ENCODE measurements at places on chromosomes 3 and 15.

GRCh38 chr3:112689989-112690388 is 49.0 kb upstream of the CCDC80 start:
- no peak for DNase-seq

GRCh38 chr15:95162967-95163531 is 931.7 kb downstream of the MCTP2 start:
- no peak for DNase-seq

DNA sequence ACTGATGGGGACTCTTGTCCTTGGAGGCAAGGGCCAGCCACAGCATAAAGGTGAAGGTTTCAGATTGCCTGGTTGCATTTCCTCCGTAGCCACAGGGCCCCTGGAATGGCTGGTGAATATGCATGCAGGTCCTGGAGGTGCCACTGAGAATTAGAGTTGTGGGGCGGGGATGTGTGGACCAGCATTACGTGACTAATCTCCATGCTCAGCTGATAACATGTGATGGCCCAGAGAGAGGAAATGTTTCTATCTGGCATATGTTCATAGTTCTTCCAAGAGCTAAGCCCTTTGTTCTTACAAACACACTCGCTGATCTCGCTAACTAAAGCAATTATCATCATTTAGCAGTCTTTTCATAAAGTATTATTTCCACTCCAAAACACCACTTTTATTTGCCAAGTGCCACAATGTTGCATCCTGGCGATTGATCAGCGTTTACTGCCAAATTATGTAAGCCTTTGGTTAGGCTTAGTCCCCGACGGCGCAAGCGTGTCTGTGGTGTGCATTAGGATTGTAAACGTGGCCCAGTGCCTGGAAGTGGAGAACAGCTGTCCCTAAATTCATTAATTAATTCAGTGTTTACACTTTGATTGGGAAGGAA is 55.9 kb downstream of the CGNL1 start:
- DNase-seq: peak; percentile 93

GRCh38 chr15:56757875-56758274 is 24.6 kb upstream of the ZNF280D start:
- DNase-seq: no peak

GRCh38 chr3:21803604-21804003 is 52.6 kb upstream of the ZNF385D start:
- DNase-seq: no peak

DNA sequence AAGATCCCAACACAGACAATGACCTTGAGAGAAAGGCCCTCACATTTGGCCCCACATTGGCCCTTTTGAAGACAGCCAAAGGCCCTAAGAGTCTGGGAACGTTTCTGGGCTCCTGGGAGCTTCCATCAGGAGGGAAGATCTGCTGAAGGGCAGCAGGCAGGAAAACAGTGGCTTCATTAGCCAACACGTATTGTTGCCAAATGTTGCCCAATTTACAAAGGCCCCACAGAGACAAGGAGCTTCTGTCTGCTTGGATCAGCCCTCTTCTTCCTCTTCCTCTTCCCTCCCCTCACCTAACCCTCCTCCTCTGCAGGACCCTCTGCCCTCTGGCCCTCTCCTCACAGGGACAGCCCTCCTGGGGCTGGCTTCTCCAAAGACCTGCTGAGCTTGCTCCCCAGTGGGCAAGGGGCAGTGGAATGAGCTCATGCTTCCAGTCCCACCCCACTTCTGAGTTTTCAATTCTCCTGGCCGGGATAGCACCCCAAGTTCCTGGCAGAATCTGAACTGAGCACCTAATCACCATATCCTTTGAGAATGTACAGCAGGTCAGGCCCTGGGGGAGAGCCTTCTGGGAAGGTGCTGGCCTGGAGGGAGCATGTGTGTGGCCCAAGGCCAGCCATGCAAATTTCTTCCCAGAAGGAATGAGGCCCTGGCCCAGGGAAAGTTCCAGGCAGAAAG is 5.1 kb upstream of the LTF start:
- no peak for DNase-seq

DNA sequence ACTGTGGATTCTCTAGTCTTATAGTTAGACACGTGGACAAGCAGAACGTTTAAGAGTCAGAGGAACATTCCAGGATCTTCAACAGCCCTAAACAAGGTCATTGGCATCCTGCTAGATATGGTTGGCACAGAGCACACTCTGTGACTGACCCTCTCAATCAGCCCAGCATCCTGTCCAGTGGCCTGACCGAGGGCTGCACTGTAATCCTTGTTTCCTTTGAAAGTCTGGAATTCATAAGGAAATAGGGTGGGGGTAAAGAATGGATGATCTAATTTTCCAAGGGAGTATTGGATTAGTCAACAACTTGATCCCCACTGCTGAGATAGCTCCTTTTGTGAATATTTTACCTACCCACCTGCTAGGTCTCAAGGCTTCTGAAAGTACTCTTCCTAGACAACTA is 94.5 kb upstream of the DLG1 start:
- DNase-seq: no peak

DNA sequence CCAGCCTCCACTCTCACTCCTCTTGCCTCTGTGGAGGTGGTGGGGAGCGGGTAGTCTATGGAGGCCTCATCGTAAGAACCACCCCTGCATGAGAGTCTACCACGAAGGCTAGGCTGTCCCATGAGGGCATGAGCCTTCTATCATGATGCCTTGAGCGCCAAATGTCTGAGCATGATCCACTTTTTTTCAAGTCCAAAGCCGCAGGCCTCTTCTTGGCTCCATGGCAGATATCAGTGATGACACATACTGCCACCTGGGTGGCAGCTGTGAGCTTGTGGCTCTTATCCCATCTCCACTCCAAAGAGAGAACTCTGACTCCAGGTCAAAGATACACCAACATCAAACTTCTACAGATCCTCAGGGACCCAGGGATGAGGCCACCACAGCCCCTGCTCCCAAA is 13.5 kb downstream of the POC1A start:
- DNase-seq: no peak

GRCh38 chr3:71512000-71512399 is 71.5 kb downstream of the FOXP1 start:
- peak; percentile 8 for DNase-seq

GRCh38 chr3:58216496-58217195 is 5.9 kb upstream of the DNASE1L3 start:
- no peak for DNase-seq

- no peak for DNase-seq
Observed at GRCh38 chr3:7447197-7447769, 586.4 kb downstream of the GRM7 start.

- peak; percentile 6 for DNase-seq
Observed at GRCh38 chr15:92606126-92606835, 49.3 kb downstream of the FAM174B start.

DNA sequence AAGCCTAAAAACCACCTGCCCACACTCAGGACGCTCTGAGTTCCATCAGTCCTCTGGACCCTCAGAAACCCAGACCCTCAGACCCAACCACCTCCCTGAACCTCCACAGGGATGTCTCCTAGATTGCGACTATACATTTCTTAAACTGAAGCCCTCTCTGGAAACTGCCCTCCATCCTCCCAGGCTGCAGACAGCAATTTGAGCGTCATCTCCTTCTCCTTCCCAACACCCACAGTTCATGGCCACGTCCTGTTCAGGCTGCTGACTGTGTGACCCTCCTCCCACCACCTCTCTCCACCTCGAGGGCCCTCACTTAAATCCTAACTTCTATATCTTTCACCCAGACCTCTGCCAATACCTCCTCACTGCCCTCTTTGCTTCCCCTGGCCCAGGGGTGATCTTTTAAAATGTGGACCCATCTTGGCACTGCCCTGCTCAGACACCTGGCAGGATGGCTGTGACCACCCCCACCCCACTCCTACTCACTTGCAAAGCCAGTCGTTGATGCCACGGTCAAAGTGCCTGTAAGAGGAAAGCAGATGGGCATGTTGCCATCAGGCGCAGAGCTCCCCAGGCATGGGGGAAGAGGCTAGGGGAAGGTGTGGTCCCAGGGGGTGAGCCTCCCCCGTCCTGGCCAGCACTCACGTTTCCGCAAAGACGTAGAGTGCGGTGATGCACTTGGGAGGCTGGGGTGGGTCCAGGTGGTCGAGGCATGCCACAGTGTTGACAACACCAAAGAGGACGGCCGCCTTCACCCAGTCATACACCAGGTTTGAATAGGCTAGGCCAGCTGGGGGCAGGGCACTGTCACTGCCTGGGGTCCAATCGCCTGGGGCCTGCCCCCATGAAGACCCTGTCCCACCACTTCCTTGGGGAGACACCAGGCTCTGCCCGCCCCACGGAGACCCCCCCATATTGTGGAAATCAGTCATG is 6.0 kb downstream of the HHATL start:
- DNase-seq: no peak

GRCh38 chr3:116051586-116051985 is 393.7 kb downstream of the LSAMP start:
- DNase-seq: no peak

GRCh38 chr3:54079314-54079713 is 43.0 kb upstream of the CACNA2D3 start:
- DNase-seq: no peak

DNA sequence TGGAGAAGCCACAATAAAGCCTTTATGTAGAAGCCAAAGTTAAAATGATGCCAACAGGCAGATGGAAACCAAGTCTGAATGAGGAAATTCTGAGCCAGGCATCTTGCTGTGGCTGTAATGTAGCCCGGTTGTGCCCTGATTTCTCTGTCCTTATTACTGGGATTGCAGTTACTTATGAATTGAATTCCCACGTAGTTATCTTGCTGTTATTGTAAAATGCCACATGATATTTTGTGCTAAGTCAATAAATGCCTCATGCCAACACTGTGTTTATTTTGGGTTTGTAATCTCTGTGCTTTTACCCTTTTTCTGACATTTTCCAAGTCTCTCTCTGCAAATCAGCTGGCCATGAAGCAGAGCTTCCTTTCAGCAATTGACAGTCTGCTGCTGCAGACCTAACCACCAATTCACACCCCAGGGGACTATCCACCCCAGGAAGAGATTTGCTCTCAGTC is 486.1 kb upstream of the GOLIM4 start:
- DNase-seq: no peak

GRCh38 chr3:13024765-13025065 is 48.5 kb downstream of the IQSEC1 start:
- no peak for DNase-seq

GRCh38 chr3:88031642-88032077 is 27.1 kb downstream of the CGGBP1 start:
- DNase-seq: no peak

DNA sequence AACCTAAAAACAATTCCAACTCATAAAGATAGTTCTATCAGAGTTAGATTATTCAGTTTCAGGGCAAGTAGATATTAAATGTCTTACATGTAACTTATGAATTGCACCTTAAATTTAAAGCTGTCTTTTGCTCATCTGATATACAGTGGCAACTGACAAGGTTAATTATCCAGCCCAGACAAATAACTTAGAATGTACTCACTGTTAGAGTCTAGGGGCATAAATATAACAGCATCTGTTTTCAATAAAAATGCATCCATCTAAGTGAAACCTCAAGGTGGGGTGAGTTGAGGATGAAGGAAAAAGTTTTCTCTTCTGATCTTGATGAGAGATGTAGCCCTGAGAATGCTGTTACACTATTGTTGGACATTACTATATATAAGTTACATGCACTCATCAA is 112.6 kb downstream of the FBN1 start:
- no peak for DNase-seq

DNA sequence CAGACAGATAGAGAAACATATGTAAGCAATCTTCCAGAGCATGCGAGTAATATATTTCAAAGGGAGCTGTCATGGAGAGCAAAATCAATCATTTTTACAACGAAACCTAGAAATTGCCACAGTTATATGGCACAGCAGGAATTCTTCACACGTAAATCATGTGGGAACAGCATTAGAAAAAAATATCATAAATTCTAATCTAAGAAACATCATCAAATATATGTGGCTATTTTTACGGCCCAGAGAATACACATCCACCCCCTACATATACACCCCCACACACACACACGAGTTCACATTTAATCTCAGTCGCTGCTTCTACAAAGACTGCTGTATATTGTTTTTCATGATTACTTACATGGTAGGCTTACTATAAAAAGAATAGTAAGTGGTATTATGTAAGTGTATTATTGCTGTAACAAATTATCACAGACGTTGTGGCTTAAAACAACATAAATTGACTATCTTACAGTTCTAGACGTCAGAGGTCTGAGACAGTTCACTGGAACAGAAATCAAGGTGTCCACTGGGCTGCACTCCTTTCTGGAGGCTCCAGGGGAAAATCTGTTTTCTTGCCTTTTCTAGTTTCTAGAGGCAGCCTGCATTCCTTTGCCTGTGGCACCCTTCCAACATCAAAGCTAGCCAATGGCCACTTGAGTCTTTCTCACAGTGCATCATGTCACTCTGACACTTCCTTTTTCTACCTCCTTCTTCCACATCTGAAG is 363.3 kb downstream of the ULK4 start:
- no peak for DNase-seq

DNA sequence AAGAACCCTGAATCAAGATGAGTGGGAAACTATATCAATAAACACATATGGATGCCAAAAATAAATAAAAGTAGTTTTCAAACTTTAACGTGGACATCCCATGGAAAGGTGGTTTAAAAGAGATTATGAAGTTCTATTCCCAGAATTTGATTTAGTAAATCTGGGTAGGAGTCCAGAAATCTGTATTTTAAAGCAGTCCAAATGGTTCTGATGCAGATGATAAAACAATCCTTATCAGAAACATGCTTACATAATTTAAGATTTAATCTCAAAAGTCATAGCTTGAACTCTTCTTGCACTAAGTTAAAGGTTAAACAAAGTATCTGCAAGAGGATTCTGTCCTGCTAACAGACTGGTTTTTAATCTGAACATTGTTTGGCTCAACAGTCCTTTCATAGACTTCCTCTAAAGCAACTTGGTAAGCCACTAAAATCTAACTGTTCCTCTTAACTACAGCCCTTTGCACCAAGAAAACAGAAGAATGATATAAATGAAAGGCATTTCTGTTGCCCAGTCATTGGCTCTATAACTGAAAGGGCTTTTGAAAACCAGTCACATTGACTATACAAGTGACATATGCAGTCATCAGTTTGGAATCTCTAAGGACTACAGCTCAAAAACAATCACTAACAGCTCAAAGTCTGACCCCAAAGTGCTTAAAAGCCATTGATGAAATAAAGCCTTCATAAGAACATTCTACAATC is 23.4 kb upstream of the MAP4 start:
- peak; percentile 26 for DNase-seq

- DNase-seq: no peak
Observed at GRCh38 chr15:25093455-25094029, 138.8 kb downstream of the SNRPN start.

DNA sequence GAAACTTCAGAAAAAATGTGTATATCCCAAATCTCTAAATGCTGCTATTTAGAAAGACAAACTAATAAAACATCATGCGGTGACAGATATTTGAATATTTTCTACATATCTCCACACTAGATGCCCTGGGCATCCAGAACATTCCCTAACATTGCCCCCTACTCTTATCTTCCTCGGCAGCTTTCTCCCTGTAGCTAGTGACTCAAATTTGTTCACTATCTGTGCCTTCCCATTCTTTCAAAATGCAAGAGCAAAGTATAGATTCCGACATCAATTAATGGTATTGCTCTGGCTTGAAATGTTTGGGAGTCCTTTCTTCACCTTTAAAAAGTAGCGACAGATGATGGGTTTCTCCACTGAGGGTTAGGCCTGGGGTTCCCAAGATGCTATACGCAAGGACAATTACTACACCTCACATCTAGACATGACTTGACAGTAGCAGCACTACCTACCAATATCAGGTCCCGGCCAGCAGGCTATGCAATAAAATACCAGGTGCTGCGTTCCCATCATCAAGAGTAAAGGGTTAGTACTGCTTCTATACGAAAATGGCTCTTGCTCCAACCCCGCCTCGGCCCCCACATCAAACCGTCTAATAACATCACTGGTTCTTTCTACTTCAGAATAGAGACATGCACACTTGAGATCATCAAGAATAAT is 631 bp downstream of the UBR1 start:
- no peak for DNase-seq

Data from NCI-H82 (cell line).